ENCODE measurements at places on chromosomes 3 and 15.

DNA sequence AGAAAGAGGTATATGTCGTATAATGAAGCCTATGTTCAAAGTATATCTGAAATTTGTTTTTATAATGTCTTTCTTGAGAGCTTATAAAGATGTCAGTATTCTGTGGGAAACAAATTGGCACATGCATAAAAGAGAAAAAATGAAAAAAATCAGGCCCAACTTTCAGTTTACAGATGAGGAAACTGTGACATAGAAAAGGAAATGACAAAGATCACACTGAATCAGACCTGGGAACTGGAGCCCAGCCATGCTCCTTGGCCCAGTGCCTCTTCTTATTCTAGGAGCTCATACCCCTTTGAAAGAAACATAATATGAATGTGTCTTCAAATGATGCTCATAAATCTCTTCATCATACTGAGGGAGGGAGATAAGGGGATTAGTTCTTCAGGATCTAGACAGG lies 48.4 kb downstream of the TMEM44 start:
- no peak for DNase-seq

DNA sequence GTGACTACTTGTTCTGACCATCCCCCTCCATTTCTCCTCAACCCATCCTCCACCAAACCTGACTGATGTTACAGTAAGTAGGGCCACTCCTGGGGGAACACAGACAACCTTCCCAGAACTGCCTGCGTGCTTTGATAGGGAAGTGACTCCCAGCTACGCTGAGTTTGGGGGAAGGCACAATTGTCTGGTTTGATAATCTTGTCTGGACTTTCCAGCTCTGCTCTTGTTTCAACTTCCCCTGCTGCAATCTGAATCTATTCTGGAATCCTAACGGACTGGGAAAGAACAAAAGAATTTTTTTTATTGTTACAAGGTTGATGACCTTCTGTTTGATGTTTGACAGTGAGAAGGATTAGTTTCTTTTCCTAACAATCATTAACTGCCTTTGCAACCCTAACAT lies 895.6 kb downstream of the ROBO1 start:
- no peak for DNase-seq

DNA sequence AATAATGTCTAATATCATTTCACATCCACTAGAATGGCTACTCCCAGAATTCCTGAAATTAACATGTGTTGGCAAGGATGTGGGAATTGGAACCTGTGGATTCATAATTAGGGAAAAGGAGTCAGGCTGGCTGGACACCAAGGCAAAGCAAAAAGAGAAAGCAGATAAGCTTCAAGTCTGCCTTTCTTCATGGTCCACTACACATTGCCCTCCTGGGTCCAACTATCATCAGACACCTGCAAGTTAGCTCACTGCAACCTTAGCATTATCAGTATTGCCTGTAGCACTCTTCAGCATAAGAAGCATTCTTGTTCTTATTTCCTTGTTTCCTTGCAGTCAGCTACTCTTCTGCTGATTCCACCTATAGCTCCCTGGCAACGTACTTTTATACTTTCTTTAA lies 124.3 kb downstream of the ZNF280D start:
- no peak for DNase-seq

- DNase-seq: no peak
Observed at GRCh38 chr15:91947683-91948608, 94.4 kb downstream of the SLCO3A1 start.

DNA sequence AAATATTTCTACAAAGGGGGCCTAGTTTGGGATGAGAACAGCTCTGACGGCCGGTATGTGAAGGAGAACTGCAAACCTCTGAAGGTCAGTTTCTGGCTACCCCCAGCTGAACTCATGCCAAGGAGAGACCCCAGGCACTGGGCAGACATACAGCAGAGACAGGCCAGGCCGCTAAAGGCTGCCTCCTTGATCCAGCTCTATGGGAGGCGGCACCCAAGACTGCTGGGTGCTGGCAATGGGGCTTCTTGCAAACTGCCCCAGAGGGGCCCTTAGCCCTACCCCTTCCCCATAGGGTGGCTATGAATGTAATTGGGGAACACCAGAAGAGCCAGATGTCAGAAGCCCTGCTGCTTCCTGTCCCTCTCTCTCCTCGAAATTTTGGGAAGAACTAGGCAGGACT lies 13.3 kb downstream of the CLK3 start:
- no peak for DNase-seq

DNA sequence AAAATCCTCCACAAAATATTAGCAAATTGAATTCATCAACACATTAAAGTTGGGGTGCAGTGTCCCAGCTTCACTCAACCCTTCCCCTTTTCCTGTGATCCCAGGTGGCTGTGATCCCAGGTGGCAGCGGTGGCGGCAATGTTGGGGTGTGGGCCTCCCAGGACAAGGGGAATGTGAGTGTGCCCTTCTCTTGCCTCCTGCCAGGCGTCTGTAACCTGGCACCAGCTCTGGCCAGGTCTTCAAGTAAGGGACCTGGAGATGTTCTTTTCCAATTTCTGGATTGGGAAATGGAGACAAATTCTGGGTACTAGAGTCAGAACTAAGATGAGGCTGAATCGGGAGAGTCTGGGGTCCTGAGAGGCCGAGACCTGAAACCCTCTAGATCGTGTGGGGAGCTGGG lies 20.1 kb downstream of the GOLGA6A start:
- no peak for DNase-seq

- no peak for DNase-seq
Observed at GRCh38 chr3:77222701-77223100, 182.8 kb downstream of the ROBO2 start.

DNA sequence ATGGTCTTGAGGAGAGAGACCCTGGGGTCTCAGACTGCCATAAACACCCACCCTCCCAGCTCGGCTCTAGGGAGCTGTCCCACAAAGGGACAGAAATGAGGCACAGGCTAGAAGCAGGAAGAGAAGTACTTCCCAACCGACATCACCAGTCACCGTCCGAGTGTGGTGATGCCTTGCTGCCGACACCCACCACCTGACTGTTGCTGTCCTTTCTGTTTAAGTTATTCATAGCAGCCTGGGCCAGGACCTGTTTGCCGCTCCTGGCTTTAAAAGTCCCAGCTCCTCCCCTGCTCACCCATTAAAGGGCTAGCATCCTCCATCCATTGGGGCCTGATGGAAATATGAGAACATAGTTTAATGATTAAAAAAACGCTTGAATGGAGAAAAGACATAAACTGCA lies 13.2 kb upstream of the SPG11 start:
- DNase-seq: no peak

DNA sequence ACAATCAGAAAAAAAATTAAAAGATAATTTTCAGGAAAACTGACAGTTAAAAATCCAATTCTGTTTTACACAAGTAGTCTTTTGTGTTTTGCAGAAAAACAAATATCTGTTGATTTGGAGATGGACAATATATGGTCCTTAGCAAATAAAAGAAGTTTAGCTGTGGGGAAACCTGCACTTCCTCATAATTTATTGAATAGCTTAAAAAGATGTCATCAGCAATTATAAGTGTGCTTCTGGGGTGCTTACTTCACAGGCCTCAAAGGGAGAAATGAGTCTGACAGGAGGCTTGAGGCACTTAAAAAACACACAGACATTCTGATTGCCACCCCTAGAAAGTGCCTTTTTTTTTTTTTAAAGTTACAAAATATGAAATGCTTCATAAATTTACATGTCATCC lies 31.6 kb upstream of the CERS3 start:
- no peak for DNase-seq

- DNase-seq: no peak
Observed at GRCh38 chr3:16119887-16120286, 54.6 kb upstream of the GALNT15 start.

- DNase-seq: no peak
Observed at GRCh38 chr3:188064831-188065493, 89.0 kb upstream of the LPP start.

DNA sequence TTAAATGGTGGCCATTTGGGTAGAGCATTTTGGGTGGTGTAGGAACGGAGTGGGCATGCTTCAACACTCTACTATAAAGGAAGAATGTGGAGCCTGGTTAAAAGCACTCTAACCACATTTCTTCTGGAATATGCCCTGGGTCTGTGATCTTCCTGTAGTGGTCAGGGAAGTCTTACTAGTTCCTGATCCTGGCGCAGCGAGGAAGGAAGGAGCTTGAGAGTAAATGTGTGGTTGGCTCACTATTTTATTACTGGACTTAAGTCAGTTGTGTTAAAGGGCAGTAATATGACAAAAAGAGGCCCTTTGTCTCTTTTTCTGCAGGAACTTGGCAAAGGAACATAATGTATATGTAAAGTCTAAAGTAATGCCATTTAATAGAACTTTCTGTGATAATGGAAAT lies 197.6 kb upstream of the ZPLD1 start:
- DNase-seq: no peak

DNA sequence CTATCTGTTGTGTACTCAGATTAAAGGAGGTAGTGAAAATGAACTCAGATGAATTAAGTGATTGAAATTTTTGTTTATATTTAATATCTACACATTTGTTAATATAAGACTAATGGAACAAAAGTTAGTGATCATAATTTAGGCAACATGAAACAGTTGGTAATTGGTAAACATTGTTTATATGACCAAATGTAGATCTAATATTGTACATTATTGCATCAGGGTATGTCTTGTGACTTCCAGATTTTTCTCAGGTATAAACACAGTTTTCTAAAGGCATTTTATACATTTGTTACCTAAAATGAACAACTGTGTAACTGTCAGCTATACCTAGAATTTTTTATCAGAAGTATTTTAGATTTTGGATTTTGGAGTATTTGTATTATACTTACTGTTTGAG lies 14.8 kb downstream of the GMPS start:
- DNase-seq: no peak

DNA sequence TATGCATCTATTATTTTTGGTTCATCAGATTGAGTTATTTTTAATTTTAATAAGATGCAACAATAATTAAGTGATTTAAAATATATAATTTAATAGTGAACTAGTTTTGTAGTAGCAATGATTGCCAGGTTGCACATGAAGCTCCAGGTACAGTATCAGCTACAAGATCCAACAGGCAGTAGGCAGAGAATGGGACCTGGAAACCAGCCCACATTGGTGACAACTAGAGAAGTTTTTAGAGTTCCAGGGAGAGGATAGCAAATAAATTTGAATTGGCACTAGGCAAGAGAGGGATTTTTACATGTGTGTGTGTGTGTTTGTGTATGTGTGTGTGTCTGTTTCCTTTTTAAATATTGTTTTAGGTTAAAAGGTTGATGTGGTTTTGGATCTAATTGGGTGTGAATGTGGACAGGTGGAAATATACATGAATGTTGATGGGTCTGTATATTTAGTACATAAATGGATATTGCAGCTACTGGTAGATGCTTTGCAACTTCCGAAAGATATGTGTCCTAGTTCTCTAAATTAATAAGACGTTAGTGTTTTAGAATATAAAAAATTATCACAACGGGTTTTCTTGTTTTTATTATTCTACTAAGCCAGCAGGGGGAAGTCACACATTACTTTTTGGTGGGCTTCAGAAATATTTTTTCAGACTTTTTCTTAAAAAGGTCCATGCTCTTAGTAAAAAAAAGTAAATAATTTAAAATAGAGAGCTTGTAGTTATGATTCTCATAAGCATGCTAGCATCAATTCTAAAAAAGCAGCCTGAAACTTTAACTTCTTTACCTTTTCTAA lies 110.1 kb upstream of the GBE1 start:
- no peak for DNase-seq
